AG20443 (cell line): ENCODE measurements at places on chromosomes 7 and 10.

GRCh38 chr10:126229686-126230085 is 158.6 kb downstream of the ADAM12 start:
- DNase-seq: no peak

GRCh38 chr10:28113202-28113601 is 114.3 kb upstream of the ODAD2 start:
- no peak for DNase-seq

DNA sequence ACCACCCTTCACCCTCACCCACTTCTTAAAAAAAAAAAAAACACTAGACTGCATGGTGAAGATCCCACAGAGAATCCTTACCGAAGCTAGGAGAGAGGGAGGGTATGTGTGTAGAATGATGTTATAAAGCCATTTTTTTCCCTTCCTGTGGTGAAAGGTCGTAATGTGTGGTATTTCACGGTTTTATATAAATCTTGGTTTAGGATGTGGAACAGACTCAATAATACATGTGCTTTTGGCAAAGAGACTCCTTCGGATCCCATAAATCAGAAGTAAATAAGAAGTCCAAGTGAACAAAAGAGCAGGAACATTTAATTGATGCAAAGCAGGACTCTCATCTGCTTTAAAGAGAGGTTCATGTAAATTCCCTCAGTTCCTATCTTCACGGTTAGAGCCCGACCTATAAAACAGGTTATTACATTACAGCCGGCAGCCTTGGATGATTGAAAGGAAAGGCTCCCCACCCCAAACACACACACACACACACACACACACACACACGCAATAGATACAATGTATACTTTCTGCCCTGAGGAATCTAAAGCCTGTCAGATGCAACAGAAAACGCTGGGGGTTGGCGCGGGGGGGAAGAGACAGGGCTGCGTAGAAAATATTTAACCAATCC is 8.8 kb downstream of the DLX5 start:
- DNase-seq: no peak

- DNase-seq: peak; percentile 29
Measured at GRCh38 chr7:30510124-30511075, 5.8 kb upstream of the GGCT start.

DNA sequence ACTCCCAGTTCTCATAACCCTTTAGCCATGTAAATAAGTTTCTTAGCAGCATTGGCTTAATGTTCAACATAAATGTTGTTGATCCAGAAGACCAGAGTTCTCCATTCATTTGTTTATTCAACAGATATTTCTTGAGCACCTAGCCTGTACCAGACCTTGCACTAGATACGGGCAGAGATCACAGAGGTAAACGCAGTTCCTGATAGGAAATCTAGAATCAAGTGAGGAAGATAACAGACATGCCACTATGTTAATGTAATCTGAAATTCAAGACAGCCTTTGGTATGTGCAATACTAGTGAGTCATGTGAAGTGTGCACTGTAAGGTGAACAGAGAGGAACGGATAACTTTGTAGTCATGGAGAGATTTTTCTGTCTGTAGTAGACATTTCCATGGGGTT is 3.0 kb downstream of the BUB3 start:
- DNase-seq: no peak

DNA sequence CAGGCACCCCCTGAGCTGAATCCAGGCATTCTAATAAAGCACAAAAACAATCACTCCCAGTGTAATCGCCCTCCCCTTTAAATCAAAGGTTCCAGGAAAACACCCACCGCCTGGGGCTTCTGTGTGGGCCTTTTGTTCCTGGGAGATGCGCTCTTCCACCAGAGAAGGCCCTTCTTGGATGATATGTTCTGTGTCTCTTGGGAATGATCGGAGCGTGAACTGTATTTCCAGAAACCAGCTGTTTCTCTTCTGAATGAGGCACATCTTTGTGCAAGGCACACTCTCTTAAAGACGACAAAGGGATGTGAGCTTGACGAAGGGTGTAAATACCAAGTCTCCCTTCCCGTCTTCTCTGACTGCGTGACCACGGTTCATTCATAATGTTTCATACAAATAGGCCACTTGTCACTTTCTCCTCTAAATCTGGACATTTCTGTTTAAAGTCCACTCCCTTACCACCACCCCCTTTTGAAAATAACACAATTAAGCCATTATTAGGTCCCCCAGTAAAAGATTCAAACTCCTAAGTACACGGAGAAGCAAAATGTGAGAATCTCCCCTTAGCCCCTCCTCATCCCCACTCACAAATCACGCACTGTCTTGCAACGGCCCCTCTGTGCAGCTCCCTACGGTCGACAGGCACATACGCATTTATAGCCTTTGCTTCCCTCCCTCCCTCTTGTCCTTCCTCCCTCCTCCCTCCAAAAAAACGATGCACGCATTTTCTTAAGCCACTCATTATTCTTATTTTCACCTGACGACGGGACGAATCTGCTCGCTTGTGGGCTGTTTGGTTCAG is 45.6 kb upstream of the ENO4 start:
- no peak for DNase-seq

DNA sequence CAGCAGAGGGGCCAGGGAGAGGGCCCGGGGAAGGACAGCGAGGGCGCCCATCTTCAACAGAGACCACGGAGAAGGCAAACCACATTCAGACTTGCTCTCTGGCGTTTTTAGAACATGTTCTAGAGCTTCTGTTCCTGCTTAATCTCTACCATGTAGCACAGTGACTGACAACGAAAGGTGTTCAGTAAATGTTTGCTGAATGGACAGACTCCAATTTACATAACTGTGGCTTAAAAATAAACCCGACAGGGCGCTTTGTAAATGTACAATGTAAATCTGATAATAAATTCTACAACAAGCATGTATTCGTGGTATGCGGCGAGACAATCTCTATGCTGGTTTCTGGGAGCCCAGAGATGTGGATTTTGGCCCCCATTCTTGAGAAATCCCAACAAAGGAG is 10.5 kb downstream of the ADARB2 start:
- DNase-seq: no peak

GRCh38 chr7:41047211-41047610 is 655.7 kb downstream of the INHBA start:
- no peak for DNase-seq

- DNase-seq: peak; percentile 64
Measured at GRCh38 chr7:116588225-116588624, 63.4 kb downstream of the CAV1 start.

DNA sequence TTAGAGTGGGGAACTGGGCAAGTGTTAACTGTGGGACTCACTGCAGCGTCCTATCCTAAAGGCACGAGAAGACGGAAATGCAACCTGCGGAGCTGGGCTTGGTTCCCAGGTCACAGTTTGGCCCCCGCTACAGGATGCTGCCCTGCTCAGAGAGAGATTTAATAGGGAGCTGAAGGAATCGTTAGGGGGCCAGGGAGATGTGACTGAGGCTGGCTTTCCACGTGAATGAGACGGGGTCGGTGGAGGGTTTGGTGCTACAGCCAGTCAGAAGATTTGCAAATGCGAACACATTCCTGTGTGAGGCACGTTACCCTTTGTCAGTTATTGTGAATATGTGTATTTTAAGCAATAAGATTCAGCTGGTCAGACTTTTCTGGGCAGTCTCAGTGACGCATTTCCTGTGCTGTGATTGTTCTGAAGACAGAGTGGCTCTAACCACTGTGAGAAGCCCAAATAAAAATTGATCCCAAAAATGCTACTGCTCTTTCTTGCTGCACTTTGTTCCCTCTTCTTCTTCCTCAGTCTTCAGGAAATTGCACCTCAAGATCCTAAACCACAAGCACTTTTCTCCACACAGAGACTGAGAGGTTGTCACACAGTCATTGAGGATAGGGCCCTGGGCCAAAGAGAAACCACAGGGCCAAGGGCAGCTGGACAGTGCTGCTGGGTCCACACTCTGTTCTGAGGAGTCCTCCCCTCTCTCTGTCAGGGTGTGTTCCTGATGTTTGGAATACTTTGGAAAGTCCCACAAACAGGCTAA is 21.2 kb downstream of the CYP17A1 start:
- DNase-seq: peak; percentile 73

DNA sequence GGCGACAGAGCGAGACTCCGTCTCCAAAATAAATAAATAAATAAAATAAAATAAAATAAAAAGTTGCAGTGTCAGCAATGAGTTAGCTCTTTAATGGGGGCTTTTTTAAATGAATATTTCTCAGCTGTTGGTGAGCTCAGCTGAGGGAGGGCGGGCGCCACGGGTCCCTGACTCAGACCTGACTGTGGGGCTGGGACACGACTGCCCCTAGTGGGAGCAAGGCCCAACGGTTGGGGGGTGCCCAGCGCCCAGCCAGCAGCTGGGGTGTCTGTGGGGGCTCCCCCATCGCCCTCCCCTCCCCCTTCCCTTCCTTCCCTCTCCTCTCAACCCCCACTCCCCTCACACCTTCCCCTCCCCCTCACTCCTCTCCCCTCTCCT is 46.6 kb downstream of the PWWP2B start:
- peak; percentile 85 for DNase-seq

DNA sequence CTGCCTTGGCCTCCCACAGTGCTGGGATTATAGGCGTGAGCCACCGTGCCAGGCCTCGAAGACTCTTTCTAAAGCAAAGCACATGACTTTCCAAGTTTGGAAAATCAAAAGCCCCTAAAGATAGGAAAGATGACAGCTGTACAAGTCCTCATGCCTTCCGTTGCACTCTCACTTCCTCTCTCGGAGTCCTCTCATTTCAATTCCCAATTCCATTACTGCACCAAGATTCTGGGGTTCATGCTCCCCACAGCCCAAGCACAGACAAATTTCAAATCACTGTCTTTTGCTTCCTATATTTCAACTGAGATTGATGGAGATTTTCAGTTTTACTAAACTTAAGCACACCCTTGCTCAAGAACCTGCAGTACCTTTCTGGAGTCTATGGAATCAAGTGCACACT is 10.9 kb upstream of the PLAU start:
- no peak for DNase-seq

- peak; percentile 60 for DNase-seq
Measured at GRCh38 chr7:48094861-48095293, 5.8 kb downstream of the UPP1 start.

- no peak for DNase-seq
Measured at GRCh38 chr10:108521827-108522492, 1357.5 kb upstream of the SORCS1 start.

DNA sequence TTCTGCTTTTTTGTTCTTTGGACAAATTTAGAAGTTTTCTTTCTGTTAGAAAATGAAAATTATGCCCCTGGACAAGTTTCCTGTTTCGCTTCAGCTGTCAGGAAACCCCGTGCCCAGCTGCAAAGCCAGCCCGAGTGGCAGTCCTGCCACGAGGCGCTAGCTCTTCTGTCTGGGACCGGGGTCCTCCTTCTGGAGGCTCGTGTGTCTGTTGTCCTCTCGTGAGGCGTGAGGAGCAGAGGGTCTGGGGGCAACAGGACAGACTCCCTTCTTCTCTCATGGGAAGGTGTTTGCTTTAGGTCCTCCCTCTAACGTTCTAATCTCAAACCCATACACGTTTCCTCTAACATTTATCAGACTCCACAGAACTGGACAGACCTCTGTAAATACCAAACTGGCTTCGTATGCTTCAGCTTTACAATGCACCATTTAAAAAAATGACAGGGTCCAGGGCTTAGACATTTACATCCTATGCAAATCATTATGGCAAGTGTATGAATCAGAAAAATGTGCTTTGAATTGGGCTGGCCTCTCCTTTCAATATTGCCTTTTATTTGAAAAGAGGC is 184.5 kb upstream of the SHH start:
- DNase-seq: no peak

DNA sequence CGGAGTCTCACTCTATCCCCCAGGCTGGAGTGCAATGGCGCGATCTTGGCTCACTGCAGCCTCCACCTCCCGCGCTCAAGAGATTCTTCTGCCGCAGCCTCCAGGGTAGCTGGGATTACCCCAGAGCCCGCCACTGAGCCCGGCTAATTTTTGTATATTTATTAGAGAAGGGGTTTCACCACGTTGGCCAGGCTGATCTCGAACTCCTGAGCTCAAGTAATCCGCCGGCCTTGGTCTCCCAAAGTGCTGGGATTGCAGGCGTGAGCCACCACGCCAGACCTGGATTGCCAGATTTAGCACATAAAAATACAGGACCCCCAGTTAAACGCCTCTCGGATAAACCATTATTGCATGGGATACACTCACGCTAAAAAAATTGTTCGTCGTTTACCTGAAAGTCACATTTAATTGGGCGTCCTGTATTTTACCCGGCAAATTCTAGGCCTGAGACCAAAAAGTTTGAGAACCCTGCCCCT is 375 bp upstream of the GATAD1 start:
- DNase-seq: no peak

DNA sequence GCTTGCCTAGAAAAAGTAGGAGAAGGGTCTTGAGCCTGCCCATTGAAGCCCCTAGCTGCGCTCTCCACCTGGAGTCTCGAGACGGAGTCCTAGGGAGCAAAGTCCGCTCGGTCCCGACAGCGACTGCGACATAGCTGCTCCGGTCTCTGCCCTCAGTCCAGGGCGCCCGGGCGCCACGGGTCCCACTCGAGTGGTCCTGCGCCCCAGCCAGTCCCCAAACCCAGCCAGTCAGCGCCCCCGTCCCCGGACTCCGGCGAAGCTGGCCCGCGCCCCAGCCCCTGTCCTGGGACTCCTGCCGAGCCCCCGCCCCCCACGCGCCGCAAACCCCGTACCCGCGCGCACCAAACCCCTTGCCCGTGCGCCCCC is 490 bp downstream of the TNS3 start:
- no peak for DNase-seq

DNA sequence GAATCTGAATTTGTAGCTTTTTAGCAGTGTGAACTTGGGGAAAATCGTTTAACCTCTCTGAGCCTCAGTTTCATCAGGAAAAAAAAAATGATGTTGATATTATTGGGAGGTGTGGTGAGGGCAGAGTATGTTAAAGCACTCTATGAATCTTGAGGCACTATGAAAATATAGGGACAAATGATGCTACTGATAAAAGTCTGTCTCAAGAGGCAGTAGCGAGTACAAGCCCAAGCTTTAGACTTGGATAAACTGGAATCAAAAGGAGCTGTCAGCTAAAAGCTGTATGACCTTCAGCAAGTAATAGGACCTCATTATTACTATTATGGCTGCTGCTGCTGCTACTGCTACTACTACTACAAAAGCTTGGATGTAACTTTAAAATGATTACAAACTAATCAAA is 8.4 kb downstream of the ZNF277 start:
- DNase-seq: no peak
